ENCODE measurements at places on chromosomes 2 and 18.
A peak's percentile ranks its signal among the peaks of the same experiment; 100 is the strongest.

- no peak for DNase-seq
Measured at GRCh38 chr2:37096568-37096967, 12.2 kb downstream of the GPATCH11 start.

DNA sequence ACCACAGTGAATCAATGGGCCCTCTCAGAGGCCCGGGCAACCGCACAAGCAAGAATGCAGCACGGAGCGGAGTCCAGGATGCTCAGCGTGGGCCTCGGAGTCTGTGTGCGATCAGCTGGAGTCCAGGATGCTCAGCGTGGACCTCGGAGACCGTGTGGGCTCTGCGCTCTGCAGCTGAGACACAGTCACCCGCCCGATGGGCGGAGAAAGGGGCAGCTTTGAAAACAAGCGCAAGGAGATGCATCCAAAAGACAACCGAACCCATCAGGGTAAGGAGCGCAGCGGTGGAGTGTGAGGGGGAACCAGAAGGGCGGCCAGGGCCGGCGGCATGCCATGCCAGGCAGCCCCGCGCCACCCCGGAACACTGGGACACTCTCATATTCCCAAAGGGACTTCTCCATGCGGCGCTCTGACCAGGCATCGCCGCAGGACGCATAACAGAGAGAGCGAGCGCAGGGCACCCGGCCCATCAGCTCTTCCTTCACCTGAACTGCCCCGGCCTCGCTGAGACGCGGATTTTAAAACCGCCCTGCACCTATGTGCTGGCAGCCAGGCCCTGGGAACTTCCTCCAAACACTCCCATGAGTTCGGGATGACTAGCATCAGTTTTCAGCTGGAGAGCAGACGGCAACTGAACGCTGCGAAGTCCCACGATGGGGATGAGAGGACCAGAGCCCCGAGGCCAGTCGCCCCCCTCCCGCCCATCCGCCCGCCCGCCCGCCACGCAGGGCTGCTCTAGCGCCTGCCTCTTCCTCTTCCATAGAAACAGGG, 44.7 kb downstream of the MC5R start:
- DNase-seq, result no peak

DNA sequence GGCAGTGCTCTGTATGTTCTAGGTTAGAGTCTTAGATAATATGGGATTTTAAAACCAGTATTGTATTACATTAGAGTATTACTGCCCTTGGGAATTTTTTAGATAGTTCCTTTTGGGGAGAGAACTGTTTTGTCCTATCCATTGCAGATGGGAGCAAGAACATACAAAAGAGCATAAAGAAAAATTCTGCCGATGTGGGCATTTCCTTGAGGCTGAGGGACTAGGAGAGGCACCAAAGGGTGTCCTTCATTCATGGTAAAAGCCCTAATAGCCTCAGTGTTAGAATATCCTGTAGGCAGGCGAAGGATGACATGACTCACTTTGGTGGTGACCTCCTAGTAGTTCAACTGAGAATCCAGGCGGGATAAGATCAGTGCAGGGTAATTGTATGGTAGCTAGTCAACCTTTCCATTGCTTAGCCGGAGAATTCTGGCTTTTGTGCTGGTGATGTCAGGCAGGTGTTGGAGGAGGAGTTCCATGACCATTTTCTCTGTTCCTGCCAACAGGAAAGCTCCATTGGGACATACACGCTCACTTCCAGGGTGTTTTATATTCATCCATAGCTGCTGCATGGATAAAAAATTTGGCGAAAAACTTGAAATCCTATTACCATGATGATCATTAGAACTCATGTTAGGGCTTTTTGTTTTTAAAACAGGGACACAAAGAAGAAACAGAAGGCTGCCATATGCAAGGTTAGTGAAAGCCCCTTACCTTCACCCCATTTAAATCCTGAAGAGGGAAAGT, 28.1 kb downstream of the EPAS1 start:
- no peak for DNase-seq

GRCh38 chr2:141929331-141930252, 201.2 kb downstream of the LRP1B start:
- no peak for DNase-seq

GRCh38 chr18:34821669-34822210, 111.6 kb downstream of the DTNA start:
- DNase-seq, result no peak

DNA sequence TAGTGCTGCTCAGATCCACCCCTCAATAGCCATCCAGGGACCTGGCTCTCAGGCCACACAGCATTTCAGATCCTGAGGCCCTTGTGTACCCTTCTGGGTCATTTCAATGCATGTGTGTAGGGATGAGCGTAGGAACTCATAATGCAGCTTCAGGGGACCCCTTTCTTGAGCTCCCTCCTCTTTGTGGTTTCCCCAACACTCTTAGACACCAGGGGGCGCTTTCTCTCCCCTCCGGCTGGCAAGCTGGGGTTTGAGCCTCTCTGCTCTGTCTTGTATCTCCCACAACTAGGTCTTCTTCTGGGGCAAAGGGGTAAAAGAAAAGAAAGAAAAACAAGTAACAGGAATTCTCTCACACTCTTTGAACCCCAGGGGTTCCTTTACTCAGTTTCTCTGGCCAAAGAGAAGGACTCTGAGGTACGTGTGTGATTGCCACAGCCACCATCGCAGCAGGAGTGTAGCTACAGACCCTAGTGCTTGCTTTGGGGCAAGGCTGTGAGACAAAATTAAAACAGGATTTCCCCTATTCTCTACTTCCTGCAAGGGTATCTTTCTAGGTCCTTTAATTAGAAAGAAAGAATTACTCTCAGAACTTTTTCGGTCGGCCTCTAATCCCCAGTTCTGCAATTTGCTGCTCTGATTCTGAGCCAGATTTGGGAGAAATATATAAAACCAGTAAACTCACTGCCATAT, 38.0 kb downstream of the CABYR start:
- DNase-seq, result peak; percentile 28

- DNase-seq, result no peak
Measured at GRCh38 chr2:129092956-129093355, 774.3 kb upstream of the HS6ST1 start.

GRCh38 chr2:41718705-41719104, 329.1 kb upstream of the PKDCC start:
- DNase-seq, result no peak

- no peak for DNase-seq
Measured at GRCh38 chr2:18597618-18598017, 8.2 kb upstream of the NT5C1B start.

GRCh38 chr2:45342-46130, 769 bp downstream of the FAM110C start:
- DNase-seq, result no peak

DNA sequence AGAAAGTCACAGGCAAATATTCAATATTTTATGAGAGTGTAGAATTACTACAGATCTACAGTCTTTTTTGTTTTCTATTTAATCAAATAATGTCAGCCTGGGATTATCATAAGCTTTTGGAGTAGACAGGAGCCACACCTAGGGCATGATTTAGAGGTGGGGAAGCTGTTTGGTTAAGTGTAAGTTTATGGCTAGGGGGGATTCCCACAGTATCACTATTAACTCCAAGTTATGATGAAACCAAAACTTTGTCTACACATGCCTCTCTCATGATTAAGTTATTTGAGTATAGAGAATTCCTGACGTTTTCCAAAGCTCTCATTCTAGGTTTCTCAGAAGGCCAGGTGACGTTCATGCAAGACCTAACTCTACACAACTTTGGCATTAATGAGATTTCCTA, 2.1 kb downstream of the SERPINB10 start:
- DNase-seq, result no peak

- DNase-seq, result no peak
Measured at GRCh38 chr2:236918545-236918944, 167.1 kb upstream of the COPS8 start.

DNA sequence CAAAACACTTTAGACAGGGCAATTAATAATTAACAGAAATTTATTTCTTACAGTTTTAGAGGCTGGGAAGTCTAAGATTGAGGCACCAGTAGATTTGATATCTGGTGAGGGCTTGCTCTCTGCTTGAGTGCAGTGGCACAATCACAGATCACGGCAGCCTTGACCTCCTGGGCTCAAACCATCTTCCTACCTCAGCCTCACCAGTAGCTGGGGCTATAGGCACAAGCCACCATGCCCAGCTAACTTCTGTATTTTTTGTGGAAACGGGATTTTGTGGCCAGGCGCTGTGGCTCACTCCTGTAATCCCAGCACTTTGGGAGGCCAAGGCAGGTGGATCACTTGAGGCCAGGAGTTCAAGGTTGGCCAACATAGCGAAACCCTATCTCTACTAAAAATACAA, 29.0 kb upstream of the ACVR1 start:
- no peak for DNase-seq

DNA sequence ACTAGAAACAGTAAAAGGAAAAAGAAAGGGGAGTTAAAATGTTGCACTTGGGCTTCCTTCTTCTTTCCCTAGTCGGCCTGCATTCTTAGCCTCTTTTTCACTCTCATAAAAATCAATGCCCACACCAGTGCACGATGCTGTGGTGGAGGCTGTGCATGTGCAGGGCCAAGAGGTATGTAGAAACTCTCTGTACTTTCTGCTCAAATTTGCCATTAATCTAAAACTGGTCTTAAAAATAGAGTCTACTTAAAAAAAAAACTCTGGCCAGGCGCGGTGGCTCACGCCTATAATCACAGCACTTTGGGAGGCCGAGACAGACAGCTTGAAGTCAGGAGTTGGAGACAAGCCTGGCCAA, 11.1 kb downstream of the TRAPPC8 start:
- DNase-seq, result no peak

GRCh38 chr2:19866771-19867170, 35.0 kb downstream of the TTC32 start:
- no peak for DNase-seq

GRCh38 chr2:8489751-8490150, 192.1 kb upstream of the ID2 start:
- no peak for DNase-seq

DNA sequence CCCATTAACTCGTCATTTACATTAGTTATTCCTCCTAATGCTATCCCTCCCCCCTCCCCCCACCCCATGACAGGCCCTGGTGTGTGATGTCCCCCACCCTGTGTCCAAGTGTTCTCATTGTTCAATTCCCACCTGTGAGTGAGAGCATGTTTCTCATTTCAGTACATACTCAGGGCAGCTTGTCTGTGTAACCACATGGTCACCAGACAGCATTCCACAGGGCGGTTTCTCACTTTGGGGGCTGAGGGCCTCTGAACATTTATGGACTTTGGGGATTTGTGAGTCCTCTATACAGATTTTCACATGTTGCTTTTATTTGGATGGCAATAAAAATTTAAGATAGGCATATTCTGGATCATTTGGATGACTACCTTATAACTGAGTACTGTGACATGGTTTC, 84.0 kb downstream of the LYPD6B start:
- DNase-seq, result no peak

GRCh38 chr2:10638093-10638492, 51.7 kb downstream of the NOL10 start:
- no peak for DNase-seq

DNA sequence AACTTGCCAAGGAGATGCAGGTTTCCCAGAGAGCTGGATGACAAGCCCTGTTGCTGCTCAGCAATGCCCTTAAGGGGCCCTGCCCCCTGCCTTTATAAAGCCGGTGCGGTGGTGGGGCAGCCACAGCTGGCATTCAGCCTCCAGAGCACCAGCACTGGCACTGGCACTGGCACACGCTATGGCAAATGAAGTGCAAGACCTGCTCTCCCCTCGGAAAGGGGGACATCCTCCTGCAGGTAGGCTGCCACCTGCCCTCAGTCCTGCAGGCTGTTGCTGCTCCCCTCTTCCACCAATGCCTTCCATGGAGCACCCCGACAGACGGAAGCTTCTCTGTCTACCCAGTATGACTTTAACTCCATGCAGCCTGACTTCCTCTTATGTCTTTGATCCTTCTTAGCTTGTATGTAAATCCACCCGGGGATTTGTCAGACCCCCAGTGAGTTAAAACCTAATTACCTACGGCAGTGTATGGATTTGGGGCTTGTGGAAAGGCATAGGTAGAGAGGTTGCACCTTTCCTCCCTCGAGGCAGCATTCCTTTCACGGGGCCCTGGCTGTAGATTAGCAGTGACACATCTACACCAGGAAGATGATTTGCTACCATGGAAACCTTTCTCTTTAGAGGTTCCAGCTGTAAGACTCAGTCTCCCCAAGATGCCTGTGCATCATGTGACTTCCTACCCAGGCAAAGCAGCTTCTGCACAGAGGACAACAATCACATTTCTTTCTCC, at the start of gene DAPL1:
Gene DAPL1 (plus strand): TSS at position 123 of the 730 bp plus-strand sequence. CDS start 56 bp downstream, at position 179.
- no peak for DNase-seq

DNA sequence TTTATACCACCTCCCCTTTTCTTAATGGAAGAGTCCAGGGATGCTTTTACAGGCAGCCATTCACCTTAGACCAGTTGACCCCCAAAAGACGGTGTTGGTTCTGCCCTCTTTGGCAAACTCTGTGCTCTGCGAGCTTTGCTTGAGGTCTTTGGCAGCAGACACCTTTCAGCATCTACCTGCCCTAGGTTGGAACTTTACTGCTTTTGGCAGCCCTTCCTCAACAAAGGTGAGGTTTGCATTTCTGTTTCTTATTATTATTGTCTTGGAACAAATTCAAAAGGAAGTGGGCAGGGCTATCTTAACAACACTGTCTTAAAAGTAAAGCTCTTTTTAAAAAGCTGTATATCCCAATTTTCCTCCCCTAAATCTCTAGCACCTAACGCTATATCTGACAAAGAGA, 136.4 kb upstream of the SLC14A2 start:
- no peak for DNase-seq
